ENCODE measurements at places on chromosomes 11 and 22.

DNA sequence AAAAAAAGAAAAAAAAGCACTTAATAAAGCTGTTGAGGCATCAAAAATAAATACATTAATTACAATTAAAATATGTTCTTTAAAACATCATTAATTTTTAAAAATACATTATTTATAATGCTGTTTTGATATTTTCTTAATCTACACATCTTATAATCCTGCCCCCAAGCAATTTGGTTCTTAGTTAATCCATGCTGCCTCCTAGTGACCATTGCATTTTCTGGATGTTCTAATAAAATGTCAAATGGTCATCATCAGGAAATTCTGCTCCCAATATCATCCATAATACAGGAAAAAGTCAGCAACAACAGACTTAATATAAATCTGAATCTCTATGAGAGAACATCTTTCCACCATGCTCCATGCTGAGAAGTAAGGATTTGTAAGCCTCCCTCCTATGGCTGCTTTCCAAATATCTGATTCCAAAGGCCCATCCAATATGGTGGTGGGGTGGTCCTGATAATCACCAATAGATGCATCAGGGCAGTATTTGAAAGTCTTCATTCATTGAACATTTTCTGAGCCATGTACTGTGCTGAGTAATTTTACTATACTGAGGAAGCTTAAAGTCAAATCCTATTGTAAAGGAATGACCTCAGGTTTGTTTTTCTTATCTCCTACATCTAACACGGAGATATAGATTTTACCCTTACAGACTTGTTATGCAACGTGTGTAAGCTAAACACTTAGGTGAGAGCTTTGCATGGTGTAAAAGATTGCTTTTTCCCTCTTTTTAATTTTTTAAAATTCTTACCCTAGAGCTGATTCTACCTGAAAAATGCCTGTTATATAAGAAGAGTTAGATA, 124.7 kb upstream of the BMAL1 start:
- peak; percentile 46 for DNase-seq

GRCh38 chr11:44351006-44351660, 41.2 kb upstream of the ALX4 start:
- no peak for DNase-seq

DNA sequence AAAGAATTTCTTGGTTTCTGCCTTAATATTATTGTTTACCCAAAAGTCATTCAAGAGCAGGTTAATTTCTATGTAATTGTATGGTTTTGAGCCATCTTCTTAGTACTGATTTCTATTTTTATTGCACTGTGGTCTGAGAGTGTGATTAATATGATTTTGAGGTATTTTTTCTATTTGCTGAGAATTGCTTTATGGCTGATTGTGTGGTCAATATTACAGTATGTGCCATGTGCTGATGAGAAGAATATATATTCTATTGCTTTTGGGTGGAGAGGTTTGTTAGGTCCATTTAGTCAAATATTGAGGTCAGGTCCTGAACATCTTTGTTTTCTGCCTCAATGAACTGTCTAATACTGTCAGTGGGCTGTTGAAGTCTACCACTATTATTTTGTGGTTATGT, 20.7 kb upstream of the RAB38 start:
- DNase-seq: no peak

GRCh38 chr11:75383246-75383645, 16.1 kb upstream of the RPS3 start:
- peak; percentile 77 for DNase-seq

- DNase-seq: no peak
Measured at GRCh38 chr11:71144736-71145135, 107.6 kb downstream of the SHANK2 start.

GRCh38 chr11:67648796-67649613, 1.5 kb downstream of the ACY3 start:
- DNase-seq: peak; percentile 45

GRCh38 chr11:13550761-13551160, 55.0 kb upstream of the PTH start:
- DNase-seq: no peak

DNA sequence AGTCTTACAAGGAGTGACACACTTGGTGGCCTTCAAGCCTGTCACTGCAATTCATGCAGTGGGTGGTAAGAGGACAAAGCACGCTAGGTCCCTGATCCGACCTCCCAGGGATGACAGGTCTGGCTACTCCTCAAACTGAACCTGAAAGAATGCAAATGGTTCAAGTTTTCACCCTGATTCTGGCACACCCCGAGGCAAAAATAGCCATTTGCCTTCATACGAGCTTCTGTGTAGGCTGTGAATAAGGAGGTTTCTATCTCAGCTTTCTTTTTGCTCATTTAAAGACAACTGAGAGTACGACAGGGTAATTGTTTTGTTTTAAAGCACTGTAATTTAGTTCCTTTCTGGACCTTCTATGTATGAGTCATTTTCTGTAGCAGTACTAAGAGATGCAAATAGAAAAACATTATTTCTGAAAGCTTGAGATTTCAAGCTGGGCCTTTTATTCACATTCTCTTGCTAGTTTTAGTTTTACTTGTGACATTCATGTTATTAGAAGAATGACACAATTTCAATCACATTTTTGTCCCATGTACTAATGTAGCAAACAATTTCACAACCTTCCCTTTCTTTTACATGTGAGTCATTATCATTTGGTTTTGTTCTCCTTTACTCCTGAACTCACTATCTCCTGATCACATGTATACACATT, 56.6 kb upstream of the FDX1 start:
- no peak for DNase-seq

DNA sequence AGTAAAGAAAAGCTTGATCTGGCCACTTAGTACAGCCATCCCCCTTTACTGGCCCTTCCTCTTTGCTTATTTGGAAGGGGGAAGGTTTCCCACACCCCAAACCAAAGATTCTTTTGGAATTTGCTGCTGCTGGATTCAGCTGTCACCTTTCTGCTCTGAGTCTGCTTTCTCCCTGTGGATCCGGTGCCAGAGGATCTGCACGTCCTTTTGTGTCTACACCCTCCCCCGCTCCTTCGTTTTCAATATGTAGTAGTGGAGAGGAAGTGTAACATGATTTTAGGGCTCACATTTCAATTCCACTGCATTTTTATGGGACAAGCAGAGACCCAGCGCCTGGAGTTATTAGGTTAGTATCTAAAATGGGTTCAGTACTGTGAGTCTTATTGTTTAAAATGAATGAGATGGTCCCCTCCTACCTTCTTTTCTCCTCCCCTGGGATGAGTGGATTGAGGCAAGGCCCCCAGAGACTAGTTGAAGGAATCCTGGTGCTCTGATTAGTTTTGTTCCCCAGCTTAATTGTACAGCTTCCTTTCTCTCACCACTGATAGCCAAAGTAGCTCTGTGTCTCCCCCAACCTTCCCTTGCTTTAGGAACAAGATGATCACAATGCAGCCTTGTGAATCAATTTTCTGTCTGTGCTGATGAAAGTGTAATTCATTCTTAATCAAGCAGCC, 30.5 kb upstream of the CABP7 start:
- DNase-seq: no peak

Data from hematopoietic multipotent progenitor cell treated with erythropoietin and hydrocortisone succinate and interleukin-3 and kit ligand, for 6 days (in vitro differentiated cells).